Stimulated activated CD4-positive, alpha-beta T cell treated with anti-CD3 and anti-CD28 coated beads, Interleukin-15, amount 100 ng/mL, for 1 hour (primary cell): ENCODE measurements at places on chromosomes 5 and 9.

- no peak for DNase-seq
Observed at GRCh38 chr5:135964670-135965320, 10.0 kb upstream of the LECT2 start.

DNA sequence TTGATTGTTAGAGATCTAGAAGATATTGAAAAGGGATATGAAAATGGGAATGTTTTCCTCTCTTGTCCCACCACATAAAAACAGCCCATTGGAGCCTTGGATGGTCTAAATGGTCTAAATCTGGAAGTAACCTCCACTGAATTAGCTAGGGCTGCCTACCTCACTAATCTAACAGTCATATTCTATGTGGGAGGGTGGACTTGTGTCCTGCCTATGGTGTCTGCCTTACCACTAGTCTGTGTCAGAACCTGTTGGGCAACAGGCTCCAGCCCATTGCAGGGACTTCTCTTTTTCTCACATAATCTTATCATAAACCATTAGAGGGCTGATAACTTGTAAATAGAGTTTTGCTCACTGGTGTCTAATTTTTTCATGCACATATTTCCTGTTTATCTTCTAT is 548.8 kb upstream of the CDH18 start:
- DNase-seq: no peak

DNA sequence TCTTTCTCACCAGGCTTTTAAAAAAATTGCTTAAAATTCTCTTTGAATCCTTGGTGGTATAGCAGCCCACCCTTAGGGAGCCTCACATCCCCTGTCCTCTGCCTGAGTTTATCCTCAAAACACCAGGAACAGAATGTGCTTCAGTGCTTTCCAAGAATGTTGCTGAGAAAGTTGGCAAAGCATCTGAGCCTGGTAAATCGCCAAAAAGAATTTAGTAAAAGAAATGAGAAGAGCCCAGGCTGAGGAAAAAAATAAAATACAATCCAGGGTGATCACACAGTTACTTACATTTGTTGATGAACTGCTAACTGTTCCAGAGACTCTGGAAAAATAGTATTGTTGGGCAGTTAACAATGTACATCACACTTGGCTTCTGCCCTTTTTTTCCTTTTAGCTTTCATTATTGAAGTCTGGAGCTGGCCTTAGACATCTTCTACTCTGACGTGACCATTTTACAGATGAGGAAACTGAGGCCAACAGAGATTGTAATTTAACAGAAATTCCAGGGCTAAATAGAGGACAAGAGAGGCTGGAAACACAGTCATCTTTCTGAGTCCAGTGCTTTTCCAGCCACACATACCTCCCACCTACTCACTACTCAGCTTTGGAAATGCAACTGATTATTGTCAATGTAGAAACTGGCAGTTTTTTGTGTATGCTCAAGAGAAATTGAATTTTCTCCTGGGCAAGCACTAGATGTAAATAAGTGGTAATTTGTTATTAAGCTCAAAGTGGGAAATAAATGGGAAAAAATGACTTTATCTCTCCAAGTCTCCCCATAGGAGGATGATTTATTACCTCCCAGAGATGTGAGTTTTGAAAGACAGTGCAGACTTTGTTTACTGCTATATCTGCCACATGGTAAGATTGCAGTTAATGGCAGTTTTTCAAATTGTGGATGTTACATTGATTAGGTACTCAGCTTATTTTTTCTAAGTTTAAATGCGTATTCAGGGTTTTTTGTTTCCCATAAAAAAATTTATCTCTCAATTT is 86.7 kb upstream of the ALDH1A1 start:
- no peak for DNase-seq

DNA sequence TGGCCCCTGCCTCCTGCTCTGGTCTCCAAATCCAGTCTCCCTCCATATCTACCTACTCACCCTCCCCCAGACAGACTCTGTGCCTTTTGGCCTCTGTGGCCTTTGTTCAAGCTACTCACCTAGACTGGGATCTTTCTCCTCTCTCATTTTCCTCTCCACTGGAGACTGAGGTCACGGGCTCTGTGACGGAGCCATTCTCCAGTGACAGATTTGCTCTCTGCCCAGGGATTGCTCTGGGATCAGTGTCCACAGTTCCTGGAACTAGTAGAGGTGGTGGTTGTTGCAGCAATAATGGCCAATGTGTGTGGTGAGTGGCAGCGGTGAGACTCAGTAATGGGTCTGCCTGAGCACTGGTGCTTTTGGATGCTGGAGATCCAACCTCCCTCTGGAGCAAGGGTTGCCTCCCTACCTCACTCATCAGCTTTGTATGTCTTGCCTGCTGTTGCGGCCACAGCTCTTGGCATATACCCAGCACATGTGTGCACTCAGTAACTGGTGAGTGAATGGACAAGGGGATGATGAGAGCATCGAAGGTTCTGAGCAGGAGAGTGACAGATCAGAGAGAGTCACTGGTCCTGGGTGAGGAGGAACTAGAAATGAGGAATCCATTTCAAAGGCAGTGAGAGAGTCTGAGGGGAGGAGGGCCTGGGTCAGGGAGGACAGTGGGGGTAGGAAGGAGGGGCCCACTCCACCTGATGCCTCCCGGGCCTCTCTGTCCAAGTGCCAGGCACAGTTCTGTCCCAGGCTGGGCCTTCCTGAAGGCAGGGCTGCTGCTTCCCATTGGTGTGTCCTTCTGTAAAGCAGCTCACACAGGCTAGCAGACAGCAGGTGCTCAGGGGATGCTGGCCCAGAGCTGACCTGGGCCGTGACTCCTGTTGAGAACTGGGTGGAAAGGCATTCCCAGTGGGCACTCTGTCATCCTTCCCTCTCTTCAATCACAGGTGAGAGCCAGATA is 96.5 kb upstream of the PITX1 start:
- no peak for DNase-seq

DNA sequence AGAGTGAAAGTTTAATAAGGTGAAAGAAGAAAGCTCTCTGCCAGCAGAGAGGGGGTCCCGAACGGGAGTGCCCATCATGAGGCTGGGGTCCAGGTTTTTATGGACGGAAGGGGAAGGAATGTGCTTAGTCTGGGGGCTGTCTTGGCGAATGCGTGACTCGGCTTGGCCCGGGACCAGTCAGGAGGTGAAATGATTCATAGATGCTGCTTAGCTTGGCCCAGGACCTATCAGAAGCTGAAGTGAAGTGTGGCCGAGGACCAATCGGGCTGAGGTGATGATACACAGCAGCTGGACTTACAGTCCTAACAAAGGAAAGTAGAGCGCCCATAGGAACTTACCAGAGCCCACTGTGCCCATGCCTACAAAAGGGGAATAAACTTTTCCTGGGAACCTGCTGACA is 3.9 kb upstream of the FKTN start:
- no peak for DNase-seq

GRCh38 chr9:131743501-131743900 is 3.6 kb upstream of the RAPGEF1 start:
- no peak for DNase-seq

- no peak for DNase-seq
Observed at GRCh38 chr5:33827018-33827707, 64.6 kb downstream of the ADAMTS12 start.
